ENCODE measurements at places on chromosomes 1 and 21.

GRCh38 chr21:38505654-38506523 is 7.6 kb upstream of the ERG start:
- DNase-seq: no peak

- no peak for DNase-seq
These were observed 11.3 kb downstream of the OLFML3 start for GRCh38 chr1:113990530-113990929.

GRCh38 chr1:248704606-248705005 is 2.0 kb upstream of the OR14I1 start:
- no peak for DNase-seq

GRCh38 chr1:225608014-225608796 is 44.7 kb downstream of the ENAH start:
- no peak for DNase-seq

DNA sequence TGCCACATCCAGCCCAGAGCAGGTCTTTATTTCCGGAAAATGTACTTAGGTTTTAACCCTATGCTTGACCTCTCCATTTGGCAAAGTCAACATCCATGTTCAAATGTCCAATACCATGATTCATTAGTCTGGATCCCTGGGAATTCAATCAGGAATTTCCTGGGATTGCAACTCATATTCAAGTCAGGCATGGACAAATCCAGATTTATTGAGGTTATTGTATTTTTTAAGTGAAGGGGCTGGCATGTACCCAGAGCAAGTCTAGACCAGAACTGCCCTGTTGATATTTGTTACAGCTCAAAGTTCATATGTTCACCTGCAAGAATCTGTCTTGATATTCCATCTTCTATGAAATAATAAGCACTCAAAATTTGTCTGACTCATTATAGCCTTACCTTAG is 521.1 kb downstream of the ADGRL2 start:
- DNase-seq: no peak

GRCh38 chr21:38716088-38716487 is 89.6 kb upstream of the ETS2 start:
- no peak for DNase-seq

Data from stimulated activated CD4-positive, alpha-beta T cell treated with anti-CD3 and anti-CD28 coated beads, Interleukin-15, amount 100 ng/mL, for 48 hours (primary cell).